ENCODE measurements at places on chromosomes 11 and 22.

DNA sequence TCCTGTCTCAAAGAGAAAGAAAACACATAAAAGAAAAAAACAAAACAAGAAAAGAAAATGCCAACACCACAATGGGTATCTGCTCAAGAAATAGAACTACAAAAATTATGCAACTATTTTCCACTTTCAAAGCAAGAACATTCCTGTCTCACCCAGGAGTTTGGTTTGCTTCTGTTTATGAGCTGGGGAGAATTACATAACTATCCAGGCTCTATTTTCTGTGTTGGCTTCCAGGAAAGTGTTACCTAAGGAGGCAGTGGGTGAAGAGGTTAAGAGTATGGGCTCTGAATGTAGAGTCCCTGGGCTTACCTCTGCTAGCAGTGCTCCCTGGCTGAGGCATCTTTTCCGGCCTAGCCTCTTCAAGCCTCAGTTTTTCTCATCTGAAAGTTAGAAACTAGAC lies 426.7 kb downstream of the MIAT start:
- no peak for DNase-seq

- no peak for DNase-seq
These were observed 566.8 kb upstream of the TENM4 start for GRCh38 chr11:80007616-80008015.

- DNase-seq, result no peak
These were observed 4.4 kb upstream of the KRTAP5-9 start for GRCh38 chr11:71543866-71544265.

GRCh38 chr22:18947905-18948304 lies 11.8 kb upstream of the PRODH start:
- no peak for DNase-seq

- no peak for DNase-seq
These were observed 236.6 kb downstream of the GRIK4 start for GRCh38 chr11:120747850-120748814.

- DNase-seq, result no peak
These were observed 14.9 kb upstream of the OR51S1 start for GRCh38 chr11:4863876-4864275.

DNA sequence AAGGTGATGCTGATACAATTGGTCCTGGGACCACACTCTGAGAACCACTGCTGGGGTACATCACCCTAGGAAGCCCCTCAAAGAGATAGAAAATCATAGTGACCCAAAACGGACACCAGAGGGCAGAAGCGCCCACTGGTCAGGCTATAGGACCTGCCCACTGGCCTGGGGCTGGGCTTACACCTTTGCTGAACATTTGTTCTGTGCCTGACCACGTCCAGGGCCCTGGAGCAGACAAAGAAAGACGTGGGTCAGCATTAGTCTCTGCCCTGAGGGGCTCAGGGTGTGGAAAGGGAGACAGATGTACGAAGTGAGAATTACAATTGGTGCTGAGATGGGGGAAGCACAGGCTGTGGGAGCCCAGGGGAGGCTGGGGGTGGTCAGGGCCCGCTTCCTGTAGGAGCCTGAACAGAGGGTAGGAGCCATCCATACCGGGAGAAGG lies 14.4 kb upstream of the SERPINH1 start:
- DNase-seq, result peak; percentile 57

DNA sequence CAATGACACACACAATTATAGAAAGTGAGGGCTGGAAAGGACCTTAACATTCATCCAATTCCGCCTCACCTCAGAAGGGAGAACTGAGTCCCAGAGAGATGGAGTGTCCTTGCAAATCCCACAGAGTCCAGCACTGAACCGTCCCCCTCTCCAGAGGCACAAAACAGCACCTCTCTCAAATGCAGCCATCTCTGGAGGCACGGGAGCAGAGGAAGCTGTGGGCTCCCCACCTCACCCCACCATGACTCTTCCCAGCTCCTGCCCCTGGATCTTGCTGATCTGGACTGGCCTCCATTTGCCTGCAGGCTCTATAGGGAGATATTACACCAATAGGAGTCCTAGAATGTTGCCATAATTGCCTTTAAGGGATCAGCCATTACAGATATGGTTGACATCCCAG lies 1.4 kb upstream of the DRD2 start:
- no peak for DNase-seq

- DNase-seq, result no peak
These were observed 385.0 kb downstream of the INSC start for GRCh38 chr11:15499674-15500073.

DNA sequence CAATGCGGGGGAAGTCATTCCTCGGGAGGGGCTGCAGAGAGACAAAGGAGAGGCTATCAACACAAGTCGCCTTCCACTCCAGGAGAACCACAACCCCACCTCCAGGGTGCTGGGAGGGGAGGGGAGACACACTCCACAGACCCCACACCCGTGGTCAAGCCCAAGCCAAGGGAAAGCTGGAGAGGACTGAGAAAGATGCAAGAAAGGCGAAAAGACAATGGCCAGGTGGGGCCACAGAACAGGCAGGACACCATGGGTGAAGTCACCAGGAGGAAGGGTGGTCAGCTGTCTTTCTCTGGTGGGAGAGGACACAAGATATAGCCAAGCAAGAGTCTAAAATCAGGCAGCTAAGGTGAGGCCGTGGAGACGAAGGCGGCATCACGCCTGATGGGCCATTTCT lies 16.0 kb downstream of the HDHD5 start:
- DNase-seq, result no peak

DNA sequence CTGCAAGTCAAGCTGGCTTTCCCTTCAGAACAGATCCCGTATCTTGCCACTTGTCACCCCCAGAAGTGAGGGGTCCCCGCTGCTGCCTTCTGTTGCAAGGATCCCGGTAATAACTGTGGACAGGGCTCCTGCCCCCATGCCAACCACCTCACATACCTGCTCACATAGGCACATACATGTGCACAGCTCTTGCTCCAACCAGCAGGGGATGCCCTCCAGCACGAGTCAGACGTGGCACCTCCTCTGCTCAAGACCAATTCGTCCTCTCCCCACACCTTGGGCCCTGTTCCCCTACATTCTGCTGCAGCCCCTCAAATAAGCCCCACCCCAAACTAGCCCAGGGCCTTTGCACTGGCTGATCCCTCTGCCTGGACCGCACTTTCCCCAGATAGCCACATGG lies 163.3 kb downstream of the CRYBB2 start:
- no peak for DNase-seq

DNA sequence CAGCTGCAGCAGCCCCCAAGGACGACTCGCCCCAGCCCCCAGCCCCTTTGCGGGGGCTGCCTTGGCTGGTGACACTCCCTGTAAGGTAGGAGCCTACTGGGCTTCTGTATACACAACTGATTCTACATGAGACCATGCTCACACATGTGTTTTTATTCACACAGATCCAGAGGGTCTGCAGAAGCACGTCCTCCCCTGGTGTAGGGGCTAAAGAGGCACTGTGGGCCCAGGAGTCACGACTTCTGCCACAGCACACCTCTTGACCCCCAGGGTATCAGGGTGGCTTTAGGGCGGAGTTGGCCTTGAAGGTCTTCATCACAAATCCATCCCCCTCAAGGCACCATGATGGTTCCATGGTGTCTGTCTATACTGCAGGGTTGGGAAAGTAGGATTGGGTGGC lies 931.2 kb downstream of the TBC1D22A start:
- DNase-seq, result no peak

DNA sequence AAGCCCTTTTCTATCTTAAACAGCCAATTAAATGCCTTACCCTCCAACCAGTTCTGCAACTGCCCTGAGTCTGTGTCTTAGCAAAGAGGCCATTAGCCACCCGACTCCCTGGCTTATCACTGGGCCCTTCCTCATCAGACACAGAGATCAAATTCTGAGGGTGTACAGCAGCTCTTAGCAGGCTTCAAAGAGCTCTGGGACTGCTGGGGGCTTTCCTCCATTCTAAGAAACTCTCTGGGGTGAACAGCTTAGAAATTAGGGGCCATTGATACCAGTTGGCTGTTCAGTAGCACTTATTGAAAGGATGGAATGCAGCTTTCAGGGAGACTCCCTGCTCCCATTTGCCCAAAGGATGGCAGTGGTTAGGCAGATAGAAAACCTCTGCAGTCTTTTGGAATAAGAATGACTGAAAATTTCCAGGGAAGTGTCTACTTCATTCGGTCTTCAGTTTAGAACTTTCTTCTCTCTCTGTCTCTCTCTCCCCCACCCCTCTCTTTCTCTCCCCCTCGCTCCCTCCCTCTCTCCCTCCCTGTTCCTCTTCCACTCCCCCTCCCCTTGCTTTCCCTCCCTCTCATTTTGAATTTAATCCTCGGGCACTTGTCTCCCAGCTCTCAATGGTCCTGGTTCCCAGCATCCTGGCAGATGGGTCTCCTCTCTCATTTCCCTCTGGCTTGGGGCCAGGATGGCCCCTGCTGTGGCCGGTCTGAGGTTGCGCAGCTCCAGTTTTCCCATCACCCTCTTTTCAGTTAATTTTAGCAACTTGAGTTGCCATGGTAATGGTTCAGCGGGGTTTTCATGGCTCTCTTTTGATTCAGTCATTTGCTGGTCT lies 76.4 kb downstream of the COMMD9 start:
- no peak for DNase-seq

DNA sequence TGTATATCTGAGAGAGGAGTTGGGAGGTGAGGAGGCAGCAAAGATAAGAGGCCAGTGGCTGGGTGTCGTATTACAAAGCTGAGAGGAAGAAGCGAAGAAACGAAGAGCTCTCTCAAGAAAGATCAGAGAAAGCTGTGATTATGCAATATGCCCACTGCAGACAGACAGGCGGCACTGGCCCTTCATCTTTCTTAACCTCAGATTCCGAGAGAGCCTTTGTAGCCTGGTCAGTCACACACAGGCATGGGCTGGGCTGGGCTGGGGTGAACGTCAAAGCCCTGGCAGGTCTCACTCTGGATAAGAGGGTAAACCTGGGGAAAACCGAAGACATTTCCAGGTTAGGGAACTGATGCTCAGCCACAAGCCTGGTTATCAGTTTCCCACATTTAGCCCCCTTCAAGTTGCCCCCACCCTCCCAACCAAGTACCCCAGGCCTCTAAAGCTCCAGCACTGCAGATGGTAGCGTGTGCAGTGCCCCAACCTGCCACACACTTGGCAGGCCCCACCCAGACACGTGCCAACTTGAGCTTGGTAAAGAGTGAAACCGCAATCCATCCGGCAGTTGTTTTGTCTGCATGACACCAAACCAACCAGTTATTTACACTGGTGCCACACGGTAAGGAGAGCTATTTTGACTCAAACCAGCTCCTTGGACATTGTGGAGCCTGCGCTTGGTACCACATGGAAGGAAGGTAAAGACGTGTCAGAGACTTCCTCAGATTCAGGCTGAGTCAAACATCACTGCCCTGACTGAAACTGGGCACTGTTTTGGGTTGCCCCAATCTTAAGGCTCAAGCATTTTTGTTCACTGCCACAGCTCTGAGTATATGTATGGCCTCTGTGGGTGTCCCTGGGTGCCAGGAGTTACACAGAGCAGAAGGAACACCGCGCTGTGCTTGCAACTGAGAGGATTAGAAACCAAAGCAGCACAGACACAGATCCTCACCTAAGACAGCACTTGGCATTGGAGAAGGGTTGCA lies 135.9 kb downstream of the FDX1 start:
- peak; percentile 98 for DNase-seq

DNA sequence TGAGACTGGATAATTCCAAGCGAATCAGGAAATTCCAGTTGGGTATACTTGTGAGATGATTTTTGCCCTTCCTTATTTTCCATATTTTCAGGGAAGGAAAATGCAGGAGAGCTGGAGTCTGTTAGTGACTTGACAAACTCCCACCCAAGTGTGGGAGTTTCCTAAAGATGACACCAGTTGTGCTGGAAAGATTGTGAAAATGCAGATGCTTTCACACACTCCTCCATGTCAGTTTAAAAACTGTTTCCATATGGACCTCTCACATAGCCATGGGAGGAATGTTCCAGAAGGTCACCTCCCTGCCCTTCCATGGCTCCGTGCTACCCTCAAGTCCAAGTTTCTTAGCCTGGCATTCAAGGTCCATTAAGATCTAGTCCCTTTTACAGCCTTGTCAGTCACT lies 350.7 kb upstream of the NARS2 start:
- DNase-seq, result no peak

DNA sequence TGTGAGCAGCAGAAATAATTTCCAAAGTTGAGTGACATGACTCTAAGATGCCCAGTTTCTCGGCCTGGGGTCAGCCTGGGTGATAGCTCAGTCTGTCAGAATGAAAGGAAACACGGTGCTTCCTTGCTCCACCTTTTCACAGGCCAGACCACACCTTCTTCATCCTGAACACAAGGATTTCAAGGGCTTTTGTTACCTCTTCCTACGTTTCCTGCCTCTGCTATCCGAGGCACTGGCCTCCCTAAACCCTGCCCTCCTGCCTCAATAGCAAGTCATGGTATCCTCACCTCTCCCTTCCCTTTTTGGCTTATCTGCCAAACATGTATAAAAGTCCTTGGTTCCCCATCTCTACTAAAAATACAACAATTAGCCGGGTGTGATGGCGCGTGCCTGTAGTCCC lies 1.7 kb upstream of the OR51E1 start:
- DNase-seq, result no peak

DNA sequence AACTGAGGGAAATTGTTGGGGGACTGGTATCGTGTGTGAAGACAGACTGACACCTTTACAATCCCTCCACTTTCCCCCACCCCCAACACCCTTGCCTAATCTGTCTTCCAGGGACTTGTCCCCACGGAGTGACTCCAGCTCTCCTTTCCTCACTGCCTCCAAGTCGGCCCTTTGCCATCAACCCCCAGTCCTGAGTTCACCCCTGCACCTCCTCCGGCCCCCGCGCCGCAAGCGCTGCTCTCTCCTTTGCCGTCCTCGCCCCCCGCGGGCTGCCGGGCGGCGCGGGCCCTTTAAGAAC lies 183 bp upstream of the ABCG4 start:
- DNase-seq, result no peak

GRCh38 chr11:70844387-70844786 lies 408.0 kb downstream of the SHANK2 start:
- no peak for DNase-seq

DNA sequence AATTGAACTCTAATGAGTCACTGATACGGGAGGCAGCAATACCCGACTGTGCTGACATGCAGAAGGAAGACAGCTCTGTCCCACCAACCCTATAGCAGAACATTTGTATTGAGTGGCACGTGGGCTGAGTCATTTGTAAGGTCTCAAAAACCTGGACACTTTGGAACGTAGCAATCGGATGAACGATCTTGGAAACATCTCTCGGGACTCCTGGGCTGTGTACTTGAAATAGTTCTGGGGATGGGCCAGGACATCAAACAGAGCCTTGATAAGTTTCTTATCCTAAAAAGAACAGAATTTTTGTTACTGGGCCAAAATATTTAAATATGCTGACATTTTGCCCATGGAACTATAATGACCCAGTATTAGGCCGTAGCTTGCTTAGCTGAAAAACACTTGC lies 17.1 kb upstream of the NRIP3 start:
- DNase-seq, result no peak

Measured in NCI-H226 (cell line).